Activated naive CD4-positive, alpha-beta T cell treated with anti-CD3 and anti-CD28 coated beads for 36 hours (primary cell): ENCODE measurements at places on chromosomes 12 and 14. TPM values are rescaled to one million over a fixed set of nuclear protein-coding genes. Genes with fewer than 3 reads are reported as not detected.
A peak's percentile ranks its signal among the peaks of the same experiment; 100 is the strongest.

Gene TOX4
- 57.4 TPM for total RNA-seq

DNA sequence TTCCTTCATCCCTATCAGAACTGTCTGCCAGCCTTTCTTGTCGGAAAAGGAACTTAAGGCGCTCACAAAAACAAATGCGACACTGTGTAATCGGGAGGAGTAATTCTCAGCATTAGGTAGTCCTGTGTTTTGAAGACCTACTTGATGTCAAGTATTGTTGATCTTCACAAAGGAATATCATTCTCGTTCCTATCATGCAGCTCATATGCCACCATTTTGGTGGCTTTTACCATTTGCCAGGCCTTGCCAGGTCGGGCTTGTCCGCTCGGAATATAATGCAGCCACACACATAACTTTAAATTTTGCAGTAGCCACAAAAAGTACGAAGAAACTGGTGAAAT lies 903 bp upstream of the PPP4R3A start:
- H3K4me1 ChIP-seq, result peaks cover 17% of the 10 kb centered on the region
- H3K36me3 ChIP-seq, result peaks cover 26% of the 10 kb centered on the region
- peak overlapping the region; percentile 99 for H3K4me3 ChIP-seq
- no peaks in the 10 kb centered on the region for H3K27me3 ChIP-seq
- DNase-seq, result no peak
- peak overlapping the region; percentile 100 for H3K27ac ChIP-seq

Gene EFS
- total RNA-seq, result not detected

DNA sequence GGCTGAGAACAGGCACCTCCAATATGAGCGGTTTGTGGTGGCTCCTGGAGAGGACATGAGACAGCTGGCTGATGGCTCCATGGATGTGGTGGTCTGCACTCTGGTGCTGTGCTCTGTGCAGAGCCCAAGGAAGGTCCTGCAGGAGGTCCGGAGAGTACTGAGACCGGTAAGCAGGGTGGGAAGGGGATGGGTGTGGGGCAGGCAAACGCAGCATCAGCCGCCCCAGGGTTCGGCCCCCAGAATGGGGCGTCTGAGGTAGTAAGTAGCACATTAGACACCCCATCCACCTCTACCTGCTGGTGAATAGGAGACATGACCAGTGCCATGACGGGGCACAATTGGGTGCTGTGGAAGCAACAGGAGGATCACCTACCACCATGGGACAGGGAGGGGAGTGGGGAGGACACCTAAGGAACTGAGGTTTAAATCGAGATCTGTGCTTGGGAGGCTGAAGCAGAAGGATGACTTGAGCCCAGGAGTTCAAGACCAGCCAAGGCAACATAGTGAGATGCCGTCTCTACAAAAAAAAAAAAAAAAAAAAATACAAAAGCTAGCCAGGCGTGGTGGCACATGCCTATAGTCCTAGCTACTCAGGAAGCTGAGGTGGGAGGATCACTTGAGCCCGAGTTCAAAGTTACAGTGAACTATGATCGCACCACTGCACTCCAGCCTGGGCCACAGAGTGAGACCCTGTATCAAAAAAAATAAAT lies 25.5 kb downstream of the ITGA7 start:
- no peak overlapping the region for H3K4me3 ChIP-seq
- no peak overlapping the region for H3K27ac ChIP-seq
- H3K36me3 ChIP-seq, result no peaks in the 10 kb centered on the region
- no peak for DNase-seq
- peaks cover 9% of the 10 kb centered on the region for H3K4me1 ChIP-seq

DNA sequence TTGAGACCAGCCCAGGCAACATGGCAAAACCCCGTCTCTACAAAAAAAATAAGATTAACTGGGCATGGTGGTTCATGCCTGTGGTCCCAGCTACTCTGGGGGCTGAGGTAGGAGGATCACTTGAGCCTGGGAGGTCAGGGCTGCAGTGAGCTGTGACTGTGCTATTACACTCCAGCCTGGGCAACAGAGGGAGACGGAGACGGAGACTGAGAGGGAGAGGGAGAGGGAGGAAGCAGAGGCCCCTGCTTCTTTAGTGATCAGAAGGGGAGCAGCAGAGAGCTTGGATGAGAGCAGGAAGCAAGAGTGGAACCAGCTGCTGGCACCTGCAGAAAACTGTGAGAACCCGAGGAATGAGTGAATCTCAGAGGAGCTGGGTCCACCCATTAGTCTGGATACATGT lies 45.9 kb downstream of the ISCA2 start:
- no peak overlapping the region for H3K4me3 ChIP-seq
- no peaks in the 10 kb centered on the region for H3K4me1 ChIP-seq
- no peak overlapping the region for H3K27ac ChIP-seq

DNA sequence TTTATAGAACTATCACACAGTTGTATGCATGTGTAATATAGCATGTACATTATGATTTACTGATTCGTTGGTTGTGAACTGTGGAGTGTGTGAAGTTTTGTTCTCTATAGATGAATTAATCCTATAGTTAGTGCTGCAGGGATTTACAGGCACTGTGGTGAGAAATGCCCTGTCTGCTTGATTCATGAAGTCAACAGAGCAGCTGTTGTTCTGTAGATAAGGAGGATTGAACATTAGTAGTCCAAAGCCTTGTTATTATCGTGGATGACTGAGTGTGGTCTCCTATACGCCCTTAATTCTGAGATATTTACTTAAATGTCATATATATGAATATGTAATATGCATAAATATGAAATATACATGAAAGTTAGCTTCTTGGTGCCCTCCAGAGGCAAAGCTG lies 98.3 kb downstream of the DNAH10 start:
- no peaks in the 10 kb centered on the region for H3K27me3 ChIP-seq
- H3K4me1 ChIP-seq, result no peaks in the 10 kb centered on the region
- H3K27ac ChIP-seq, result no peak overlapping the region
- no peaks in the 10 kb centered on the region for H3K36me3 ChIP-seq
- H3K4me3 ChIP-seq, result no peak overlapping the region

- H3K36me3 ChIP-seq, result no peaks in the 10 kb centered on the region
- no peaks in the 10 kb centered on the region for H3K27me3 ChIP-seq
- no peak for DNase-seq
- H3K4me3 ChIP-seq, result no peak overlapping the region
- H3K27ac ChIP-seq, result no peak overlapping the region
These were observed 667.0 kb downstream of the BCL11B start for GRCh38 chr14:98605043-98605442.

Gene JPH4
- 0.05 TPM for total RNA-seq

Gene TPPP2
- total RNA-seq, result not detected

- no peaks in the 10 kb centered on the region for H3K4me1 ChIP-seq
- DNase-seq, result no peak
- no peak overlapping the region for H3K4me3 ChIP-seq
These were observed 20.3 kb downstream of the HEBP1 start for GRCh38 chr12:12979731-12980259.

GRCh38 chr14:24246765-24247212 lies 4.4 kb upstream of the TINF2 start:
- H3K36me3 ChIP-seq, result peaks cover 5% of the 10 kb centered on the region
- H3K4me3 ChIP-seq, result peak overlapping the region; percentile 31
- H3K27me3 ChIP-seq, result no peaks in the 10 kb centered on the region

DNA sequence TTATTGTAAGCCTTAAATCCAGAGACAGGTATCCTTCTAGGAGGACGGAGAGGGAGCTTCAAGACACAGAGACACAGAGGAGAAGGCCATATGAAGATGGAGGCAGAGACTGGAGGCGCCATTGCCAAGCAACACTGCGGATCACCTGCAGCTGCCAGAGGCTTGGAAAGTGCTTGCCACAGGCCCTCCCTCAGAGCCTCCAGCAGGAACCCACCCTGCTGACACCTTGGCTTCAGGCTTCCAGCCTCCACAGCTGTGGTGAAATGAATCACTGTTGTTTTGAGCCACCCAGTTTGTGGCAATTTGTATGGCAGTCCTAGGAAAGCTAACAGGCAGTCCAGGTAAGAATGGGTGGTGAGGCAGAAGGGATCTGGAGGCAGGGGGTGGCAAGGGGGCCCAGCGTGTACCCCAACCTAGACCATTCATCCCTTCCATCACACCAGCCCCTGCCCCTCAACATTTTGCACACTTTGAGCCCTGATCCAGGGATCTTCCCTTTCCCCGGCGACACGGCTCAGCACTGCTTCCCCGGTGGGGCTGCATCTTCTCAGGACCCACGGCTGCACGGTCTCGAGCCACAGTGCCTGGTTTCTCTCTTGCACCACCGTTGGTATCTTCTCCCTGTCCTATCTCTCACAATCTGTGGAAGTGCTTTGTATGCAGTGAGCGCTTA lies 22.3 kb upstream of the BCDIN3D start:
- no peak overlapping the region for H3K27ac ChIP-seq
- DNase-seq, result no peak
- H3K27me3 ChIP-seq, result no peaks in the 10 kb centered on the region
- no peaks in the 10 kb centered on the region for H3K36me3 ChIP-seq
- H3K4me3 ChIP-seq, result no peak overlapping the region
- no peaks in the 10 kb centered on the region for H3K4me1 ChIP-seq

Gene OVCH1
- total RNA-seq, result not detected

Gene OR6C70
- total RNA-seq, result not detected

DNA sequence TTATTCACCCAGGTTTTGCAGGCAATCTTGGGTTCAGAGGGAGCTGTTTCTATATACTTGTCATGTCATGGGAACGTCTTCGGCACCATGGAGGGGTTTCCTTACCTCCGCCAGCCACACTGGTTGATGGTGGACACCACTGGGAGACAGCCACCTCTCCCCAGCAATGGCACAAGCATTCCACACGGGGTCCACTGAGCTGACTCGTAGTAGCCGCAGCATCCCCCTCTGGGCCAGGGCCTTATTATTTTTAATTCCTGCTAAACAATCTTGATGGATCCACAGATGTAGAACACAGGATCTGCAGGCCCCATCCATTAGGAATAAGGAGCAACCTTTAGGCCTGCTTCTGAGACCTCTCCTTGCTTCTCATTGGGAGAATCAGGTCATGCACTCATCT lies 132.9 kb downstream of the DICER1 start:
- peaks cover 5% of the 10 kb centered on the region for H3K4me1 ChIP-seq
- DNase-seq, result no peak
- H3K36me3 ChIP-seq, result no peaks in the 10 kb centered on the region
- H3K27ac ChIP-seq, result no peak overlapping the region

Gene ACOT4
- total RNA-seq, result 1.4 TPM

Gene NID2
- not detected for total RNA-seq
